Lung microvascular endothelial cell (primary cell): ENCODE measurements at places on chromosomes 5 and 9.

DNA sequence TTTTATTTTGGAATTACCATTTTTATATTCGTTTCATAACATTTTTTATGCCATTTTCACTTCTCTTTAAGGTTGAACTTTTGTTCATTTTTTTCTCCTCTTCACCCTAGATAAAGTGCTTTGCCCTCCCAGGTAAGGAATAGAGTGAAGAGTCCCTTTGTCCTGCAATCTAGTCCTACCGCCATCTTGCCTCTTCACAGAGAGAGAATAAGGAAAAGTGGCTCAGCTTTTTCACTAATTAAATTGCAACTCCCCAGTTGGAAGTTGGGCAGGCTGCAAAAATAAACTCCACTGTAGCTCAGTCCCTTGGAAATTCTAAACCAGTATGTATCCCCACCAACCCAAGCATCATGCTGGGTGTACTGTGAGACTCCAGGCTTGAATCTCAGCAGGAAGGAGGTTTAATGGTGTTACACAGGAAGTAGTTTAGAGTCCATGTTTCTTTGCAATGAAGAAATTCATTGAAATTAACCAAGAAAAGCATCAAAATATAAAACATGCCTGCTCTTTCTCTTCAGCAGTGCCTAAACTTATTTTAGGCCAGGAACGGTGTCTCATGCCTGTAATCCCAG lies 60.3 kb upstream of the PCSK1 start:
- DNase-seq: no peak

DNA sequence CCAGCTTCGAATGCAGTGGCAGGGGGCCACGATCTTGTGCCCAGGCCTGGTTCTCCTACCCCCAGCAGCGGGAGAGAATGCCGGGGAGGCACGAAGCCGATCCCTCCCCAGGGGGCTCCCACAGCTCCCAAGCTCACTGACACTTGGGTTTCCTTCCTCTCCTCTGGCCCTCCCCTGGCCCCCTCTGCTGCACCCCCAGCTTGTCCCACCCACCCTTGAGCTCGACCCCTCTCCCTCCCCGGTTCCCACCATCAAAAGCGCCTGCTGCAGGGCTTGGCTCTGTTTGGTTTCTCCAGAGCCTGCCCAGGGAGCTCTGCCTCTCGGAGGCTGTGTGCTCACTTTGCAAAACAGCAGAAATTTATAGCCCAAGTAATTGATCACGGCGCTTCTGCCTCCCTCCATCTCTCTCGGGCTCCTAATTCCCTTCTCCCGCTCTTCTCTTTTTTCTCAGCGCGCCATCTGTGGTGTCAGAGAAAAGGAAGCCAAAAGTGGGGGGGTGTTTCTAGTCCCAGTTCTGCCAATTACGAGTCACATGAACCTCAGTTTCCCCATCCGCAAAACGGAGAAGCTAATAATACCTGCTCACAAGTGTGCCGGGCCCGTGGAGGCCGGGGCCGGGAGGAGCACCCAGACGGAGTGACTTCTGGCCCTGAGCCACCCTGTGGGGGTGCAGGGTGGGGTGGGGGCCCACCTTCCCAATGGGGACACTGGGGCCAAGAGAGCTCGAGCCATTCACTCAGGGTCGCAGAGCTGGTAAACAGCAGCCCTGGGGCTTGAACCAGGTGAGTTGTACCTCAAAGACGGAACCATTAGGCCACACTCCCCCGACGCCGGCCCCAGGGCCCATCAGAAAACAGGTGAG lies 141.2 kb upstream of the IER5L start:
- no peak for DNase-seq

DNA sequence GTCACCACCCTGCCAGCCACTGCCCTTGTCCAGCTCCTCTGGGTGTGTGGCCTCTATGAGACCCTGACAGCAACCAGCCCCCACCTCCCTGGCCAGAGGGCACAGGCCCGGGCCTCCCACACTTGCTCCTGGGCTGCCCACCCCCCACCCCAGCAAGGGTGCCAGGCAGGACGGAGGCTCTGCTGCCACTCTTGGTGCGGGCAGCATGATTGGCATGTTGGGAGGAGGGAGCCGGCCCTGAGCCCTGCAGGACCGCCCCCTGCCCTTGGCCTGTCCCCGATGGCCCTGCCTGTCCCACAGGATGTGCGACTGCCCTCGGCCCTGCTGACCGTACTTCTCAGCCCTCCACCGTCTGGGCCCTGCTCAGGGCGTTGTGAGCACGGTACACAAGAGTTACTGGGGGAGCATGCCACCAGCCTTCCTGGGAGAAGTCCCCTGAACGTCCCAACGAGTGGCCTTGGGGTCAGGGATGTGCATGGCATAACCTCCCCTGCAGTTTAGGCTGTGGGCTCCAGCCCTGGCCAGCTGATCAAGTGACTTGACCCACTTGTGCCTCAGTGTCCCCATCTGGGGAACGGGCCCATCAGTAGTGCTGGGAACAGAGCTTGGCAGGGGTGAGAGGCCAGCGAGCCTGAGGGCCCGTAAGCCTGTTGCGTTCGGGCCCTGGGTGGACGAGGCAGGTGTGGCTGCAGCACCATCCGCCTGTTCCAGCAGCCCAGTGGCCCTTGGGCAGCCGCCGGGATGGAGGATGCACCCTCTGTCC lies 16.0 kb downstream of the GPSM1 start:
- no peak for DNase-seq

- DNase-seq: no peak
These were observed 211.2 kb downstream of the NXNL2 start for GRCh38 chr9:88746029-88746742.

GRCh38 chr5:112933651-112934365 lies 11.8 kb upstream of the REEP5 start:
- peak; percentile 25 for DNase-seq

- peak; percentile 5 for DNase-seq
These were observed 19.2 kb downstream of the DAPK1 start for GRCh38 chr9:87516926-87517290.

DNA sequence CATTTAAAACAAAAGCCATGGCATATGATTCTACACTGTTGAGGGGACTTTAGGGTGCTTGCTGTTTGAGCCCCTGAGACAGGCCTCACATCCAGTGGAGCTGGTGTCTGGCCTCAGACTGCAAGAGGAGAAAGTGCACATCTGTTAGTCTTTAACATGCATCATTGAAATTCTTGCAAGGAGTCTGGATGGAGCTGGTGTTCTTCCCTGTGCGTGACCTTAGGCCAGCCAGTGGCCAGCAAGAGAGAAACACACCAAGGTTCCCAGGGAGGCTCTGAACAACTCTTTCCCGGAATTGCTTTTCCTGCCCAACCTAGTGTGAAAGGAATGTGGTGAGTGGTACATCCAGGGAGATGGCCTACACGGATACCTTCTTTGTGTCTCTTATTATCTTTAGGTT lies 282.8 kb upstream of the TNC start:
- DNase-seq: no peak
